NCI-H1694 treated with DMSO at 0.1 percent for 48 hours (cell line): ENCODE measurements at places on chromosomes 4 and X.

DNA sequence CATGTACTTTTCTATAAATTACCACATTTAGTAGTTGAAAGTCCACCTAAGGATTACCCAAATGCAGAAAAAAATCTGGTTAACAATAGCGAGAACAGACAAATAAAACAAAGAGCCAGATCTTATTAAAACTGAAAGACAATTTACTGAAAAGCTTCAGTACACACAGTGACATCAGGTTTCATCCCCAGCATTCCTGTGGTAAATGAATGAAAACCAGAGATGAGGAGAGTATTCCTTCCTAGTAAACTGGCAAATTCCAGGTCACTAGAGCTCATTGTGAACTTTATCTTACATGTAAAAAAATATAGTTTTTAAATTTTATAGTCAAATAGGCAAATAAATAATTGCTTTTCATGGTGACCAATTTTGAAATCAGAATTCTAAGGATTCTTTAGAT lies 1290.5 kb downstream of the ADGRL3 start:
- no peak for DNase-seq

DNA sequence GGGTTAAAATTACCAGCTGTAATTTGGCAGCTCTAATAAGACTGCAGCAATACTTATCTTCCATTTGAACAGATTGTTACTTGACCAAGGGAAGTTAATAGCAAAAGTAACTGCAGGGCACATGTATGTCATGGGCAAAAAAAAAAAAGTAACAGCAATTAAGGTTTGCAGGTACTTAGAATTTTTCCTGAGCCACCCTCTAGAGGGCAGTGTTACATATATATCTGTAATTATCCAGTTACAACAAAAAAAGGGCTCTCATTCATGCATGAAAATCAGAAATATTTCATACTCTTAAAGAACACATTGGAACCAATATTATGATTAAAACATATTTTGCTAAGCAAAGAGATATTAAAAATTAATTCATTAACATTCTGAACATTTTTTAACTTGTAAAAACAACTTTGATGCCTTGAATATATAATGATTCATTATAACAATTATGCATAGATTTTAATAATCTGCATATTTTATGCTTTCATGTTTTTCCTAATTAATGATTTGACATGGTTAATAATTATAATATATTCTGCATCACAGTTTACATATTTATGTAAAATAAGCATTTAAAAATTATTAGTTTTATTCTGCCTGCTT lies 25.1 kb downstream of the XIAP start:
- peak; percentile 75 for DNase-seq

GRCh38 chr4:26802790-26803189 lies 57.9 kb upstream of the STIM2 start:
- no peak for DNase-seq

- DNase-seq: peak; percentile 90
Measured at GRCh38 chr4:7323872-7324650, 110.7 kb downstream of the PSAPL1 start.

- DNase-seq: no peak
Measured at GRCh38 chr4:109499513-109499912, 60.5 kb upstream of the MCUB start.

GRCh38 chr4:86569103-86569870 lies 24.8 kb upstream of the PTPN13 start:
- no peak for DNase-seq
